CD4-positive, CD25-positive, alpha-beta regulatory T cell (primary cell): ENCODE measurements at places on chromosomes 2 and 18. TPM values are rescaled to one million over a fixed set of nuclear protein-coding genes. Genes with fewer than 3 reads are reported as not detected.

DNA sequence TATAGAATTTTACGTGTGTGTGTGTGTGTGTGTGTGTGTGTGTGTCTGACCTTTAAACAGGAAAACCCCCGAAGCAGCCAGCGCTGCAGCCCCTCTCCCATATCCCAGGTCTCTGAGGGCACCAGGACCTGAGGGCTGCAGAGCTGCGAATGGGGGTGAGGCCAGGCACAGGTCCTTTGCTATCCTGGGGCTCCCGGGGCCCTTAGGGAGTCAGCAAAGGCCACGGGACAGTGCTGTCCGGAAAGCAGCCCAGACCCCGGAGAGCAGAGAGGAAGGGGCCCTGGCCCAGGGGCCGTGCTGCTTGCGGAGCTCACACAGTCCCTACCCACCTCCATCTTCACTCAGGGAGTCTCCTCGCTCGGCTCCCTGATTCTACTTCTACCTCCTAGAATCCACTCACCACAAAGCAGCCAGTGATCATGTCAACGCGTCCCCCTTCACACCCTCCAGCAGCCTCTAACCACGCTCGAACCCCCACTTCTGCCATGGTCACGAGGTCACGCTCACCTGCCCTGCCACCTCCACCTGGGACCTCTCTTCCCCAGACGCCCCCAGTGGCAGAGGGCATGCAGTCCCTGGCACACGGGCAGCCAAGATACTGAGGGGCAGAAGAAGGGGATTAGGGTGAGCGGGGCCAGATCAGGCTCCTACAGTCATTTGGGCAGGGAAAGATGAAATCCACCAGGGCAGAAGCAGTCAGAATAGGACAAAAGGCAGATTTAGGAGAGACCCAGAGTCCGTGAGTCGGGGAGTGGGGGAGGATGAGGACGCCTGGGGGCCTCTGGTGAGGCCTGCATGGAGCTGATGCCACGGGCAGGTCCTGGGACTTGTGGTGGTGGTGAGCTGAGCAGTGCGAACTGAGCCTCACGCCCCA, 86.7 kb downstream of the USP40 start:
- no peaks in the 10 kb centered on the region for H3K27me3 ChIP-seq
- no peaks in the 10 kb centered on the region for H3K4me1 ChIP-seq
- DNase-seq, result no peak
- peaks cover 3% of the 10 kb centered on the region for H3K36me3 ChIP-seq
- H3K4me3 ChIP-seq, result no peak overlapping the region
- no peak overlapping the region for H3K27ac ChIP-seq

DNA sequence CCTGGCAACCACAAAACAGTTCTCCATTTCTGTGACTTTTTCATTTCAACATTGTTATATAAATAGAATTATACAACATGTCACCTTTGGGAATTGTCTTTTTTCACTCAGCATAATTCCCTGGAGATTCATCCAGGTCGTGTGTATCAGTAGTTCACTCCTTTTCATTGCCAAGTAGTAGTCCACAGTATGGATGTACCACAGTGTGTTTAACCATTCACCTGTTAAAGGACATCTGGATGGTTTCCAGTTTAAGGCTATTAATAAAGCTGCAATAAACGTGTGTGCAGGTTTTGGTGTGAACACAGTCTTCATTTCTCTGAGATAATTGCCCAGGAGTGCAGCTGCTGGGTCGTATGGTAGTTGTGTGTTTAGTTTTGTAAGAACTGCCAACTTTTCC, 35.7 kb downstream of the COPS7B start:
- H3K36me3 ChIP-seq, result no peaks in the 10 kb centered on the region
- H3K27ac ChIP-seq, result no peak overlapping the region
- no peaks in the 10 kb centered on the region for H3K4me1 ChIP-seq
- H3K27me3 ChIP-seq, result peaks cover 2% of the 10 kb centered on the region

DNA sequence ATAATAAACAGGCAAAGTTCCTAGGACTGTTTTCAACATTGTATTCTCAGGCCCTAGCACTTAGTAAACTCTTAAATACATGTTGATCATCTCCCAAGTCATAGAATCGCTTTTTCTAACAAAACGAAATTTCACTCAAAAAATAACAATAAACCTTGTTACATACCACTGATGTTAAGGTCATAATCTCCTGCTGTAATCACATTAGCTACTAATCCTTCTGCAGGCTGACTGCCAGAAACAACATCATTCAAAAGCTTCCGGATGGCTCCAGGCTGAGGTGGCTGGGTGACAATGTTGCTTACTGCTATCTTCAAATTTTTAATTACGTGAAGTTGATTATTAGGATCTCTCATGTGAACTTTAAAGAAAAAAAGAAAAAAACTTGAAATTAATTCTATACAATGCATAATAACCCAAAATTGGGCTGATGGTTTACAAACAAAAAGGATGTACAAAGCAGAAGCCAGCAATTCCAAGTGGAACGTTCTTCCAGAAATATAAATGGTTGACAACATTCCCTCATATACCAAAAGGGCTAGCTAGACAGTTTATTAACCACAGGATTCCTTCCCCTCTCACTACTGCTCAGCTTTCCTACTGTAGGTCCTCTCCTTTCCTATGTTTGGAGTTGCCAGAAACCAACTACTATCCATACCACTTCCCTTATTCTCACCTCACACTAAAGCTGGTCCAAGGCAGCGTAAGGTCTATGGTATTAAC, 11.6 kb downstream of the TRAPPC8 start:
- H3K36me3 ChIP-seq, result peaks cover 44% of the 10 kb centered on the region
- no peak for DNase-seq
- no peak overlapping the region for H3K4me3 ChIP-seq
- H3K27ac ChIP-seq, result no peak overlapping the region
- H3K27me3 ChIP-seq, result no peaks in the 10 kb centered on the region

- no peak for DNase-seq
- no peak overlapping the region for H3K4me3 ChIP-seq
- H3K4me1 ChIP-seq, result no peaks in the 10 kb centered on the region
- H3K27ac ChIP-seq, result no peak overlapping the region
- H3K27me3 ChIP-seq, result no peaks in the 10 kb centered on the region
These were observed 92.3 kb downstream of the MYT1L start for GRCh38 chr2:2238726-2239269.

DNA sequence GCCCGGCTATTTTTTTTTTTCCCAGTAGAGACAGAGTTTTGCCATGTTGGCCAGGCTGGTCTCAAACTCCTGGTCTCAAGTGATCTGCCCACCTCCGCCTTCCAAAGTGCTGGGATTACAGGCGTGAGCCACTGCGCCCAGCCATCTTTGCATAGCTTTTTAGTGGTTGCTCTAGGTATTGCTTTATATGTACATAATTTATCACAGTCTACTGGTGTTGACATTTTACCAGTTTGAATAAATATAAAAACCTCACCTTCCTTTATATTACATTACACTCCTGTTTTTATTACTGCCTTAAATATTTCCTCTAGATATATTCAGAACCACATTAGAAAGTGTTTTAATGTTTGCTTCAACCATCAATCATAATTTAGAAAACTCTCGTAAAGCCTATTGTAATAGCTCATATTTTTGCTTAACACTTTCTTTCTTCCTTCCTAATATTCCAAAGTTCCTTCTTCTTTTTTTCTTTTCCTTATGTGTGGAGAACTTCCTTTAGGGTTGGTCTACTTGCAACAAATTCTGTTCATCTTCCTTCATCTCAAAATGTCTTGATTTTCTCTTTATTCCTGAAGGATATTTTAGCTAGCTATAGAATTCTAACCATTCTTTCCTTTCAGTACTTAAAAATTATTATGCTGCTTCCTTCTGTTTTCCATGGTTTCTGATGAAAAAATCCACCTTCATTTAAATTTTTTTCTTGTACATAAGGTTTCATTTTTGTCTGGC, 82.2 kb upstream of the DAPL1 start:
- H3K27ac ChIP-seq, result no peak overlapping the region
- H3K4me1 ChIP-seq, result no peaks in the 10 kb centered on the region
- no peak overlapping the region for H3K4me3 ChIP-seq

DNA sequence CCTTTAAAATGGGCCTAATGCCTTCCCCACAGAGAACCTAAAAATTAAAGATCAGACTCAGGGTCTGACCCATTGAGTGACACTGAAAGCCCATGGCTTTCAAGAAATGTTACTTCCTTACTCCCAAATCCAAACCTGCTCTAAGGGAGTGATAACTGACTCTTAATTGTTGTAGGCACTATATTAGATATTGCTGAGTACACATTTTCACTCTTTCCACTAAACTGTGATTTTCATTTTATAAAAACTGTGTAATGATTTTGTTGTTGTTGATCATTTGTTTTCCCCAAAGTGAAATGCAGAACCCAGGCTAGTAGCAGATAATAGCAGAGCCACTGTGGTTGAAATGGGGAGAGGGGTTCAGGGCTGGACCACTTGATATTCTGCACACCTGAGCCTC, 87.1 kb downstream of the LRRTM1 start:
- no peaks in the 10 kb centered on the region for H3K27me3 ChIP-seq
- H3K4me3 ChIP-seq, result no peak overlapping the region
- H3K36me3 ChIP-seq, result no peaks in the 10 kb centered on the region
- H3K4me1 ChIP-seq, result no peaks in the 10 kb centered on the region

- no peaks in the 10 kb centered on the region for H3K4me1 ChIP-seq
- no peak overlapping the region for H3K4me3 ChIP-seq
- H3K36me3 ChIP-seq, result no peaks in the 10 kb centered on the region
- H3K27ac ChIP-seq, result no peak overlapping the region
- DNase-seq, result no peak
These were observed 71.9 kb upstream of the KLHL29 start for GRCh38 chr2:23312996-23313606.

GRCh38 chr18:31918733-31919132, 24.2 kb downstream of the TRAPPC8 start:
- H3K27me3 ChIP-seq, result no peaks in the 10 kb centered on the region
- DNase-seq, result no peak
- peaks cover 38% of the 10 kb centered on the region for H3K36me3 ChIP-seq

- no peak overlapping the region for H3K27ac ChIP-seq
- H3K4me1 ChIP-seq, result no peaks in the 10 kb centered on the region
- DNase-seq, result no peak
- no peaks in the 10 kb centered on the region for H3K27me3 ChIP-seq
- no peak overlapping the region for H3K4me3 ChIP-seq
These were observed 63.4 kb upstream of the CYP20A1 start for GRCh38 chr2:203175371-203175770.

GRCh38 chr2:237711458-237712150, 84.2 kb downstream of the LRRFIP1 start:
- no peak overlapping the region for H3K4me3 ChIP-seq
- H3K27ac ChIP-seq, result no peak overlapping the region
- peaks cover 46% of the 10 kb centered on the region for H3K36me3 ChIP-seq
- H3K4me1 ChIP-seq, result peaks cover 12% of the 10 kb centered on the region
- H3K27me3 ChIP-seq, result no peaks in the 10 kb centered on the region

DNA sequence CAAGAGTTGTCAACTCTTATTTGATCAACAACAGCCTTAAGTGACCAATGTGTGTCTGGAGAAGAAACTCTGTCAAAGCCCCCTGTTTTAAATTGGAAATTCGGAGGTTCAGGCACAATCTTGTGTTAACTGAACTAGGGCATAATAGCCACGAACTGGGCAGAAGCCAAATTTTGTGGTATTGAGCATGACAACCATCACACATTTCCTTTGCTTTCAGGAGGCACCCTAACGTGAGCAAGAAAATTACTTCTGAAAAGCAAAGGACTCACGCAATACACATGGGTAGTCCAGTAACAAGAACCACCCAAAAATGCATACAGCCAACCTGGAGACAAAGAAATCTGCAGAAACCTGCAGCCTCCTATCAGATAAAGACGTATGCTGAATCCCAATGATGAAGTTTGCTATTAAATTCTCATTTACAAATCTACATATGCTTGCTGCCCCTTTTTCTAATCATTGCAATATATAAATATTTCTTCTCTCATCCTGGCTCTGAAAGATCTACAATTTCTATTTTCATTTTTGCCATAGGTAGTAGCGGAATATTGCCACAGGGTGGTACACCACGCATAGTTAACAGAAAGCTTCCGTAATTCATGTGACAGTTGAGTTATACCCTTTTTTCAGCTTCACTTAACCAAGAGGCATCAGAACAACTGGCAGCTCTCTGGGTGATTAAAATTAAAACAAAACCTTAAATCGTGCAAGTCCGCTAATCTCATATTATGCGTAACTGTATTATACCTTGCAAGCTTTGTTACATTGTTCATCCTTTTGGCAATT, 495.8 kb downstream of the NRXN1 start:
- H3K4me3 ChIP-seq, result no peak overlapping the region
- H3K27ac ChIP-seq, result no peak overlapping the region
- no peak for DNase-seq
- no peaks in the 10 kb centered on the region for H3K27me3 ChIP-seq

GRCh38 chr2:43004879-43005244, 212.5 kb upstream of the HAAO start:
- no peaks in the 10 kb centered on the region for H3K4me1 ChIP-seq
- no peak overlapping the region for H3K4me3 ChIP-seq
- no peak overlapping the region for H3K27ac ChIP-seq

DNA sequence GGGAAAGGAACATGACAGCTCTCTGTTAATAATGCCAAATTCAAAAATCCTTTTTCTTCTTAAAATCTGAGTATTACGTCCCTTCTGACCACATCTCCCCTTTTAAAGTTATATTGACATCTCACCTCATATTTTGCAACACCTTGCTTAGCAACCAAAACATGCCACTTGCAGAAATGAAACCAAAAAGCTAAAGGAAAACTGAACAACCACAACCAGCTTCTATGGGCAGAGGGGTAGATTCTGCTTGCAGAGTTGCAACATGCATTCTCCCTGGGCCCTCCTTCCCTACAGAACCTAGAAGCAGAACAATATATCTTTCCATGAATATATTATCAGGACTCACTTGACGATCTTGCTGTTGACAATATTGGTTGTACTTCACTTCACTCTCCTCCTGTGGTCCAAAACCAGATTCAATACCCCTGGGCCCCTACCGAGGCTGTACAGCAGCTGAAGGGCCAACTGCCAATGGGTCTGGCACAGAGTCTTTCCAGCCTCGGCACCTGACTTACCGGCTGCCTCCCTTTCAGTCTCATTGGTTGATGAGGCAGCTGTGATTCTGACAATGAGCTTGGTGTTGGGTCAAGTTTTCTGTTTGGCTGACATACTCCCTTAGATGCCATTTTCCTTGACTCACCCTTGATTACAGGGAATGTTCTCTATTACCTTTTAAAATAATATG, 616.6 kb downstream of the ZEB2 start:
- H3K4me3 ChIP-seq, result no peak overlapping the region
- DNase-seq, result no peak
- no peaks in the 10 kb centered on the region for H3K36me3 ChIP-seq
- H3K4me1 ChIP-seq, result no peaks in the 10 kb centered on the region
- peaks cover 2% of the 10 kb centered on the region for H3K27me3 ChIP-seq

DNA sequence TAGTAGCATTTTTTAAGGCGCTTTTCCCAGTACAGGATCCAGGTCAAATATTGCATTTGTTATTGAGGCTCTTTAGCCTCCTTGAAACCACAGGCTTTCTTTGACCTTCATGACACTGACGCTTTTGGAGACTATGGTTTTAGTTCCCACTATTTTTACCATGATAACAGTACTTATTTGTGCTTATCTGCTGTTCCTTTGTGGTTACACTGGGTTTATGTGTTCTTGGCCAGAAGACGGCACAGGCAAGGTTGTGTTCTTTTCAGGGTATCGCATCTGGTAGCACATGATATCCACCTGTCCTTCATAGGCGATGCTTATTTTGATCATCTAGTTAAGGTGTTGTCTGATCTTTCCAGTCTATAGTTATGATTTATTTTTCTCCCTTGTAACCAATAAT, 16.8 kb upstream of the MBOAT2 start:
- no peaks in the 10 kb centered on the region for H3K4me1 ChIP-seq
- no peak overlapping the region for H3K4me3 ChIP-seq
- DNase-seq, result no peak
- peaks cover 4% of the 10 kb centered on the region for H3K27me3 ChIP-seq
- H3K27ac ChIP-seq, result no peak overlapping the region

PAIP2B gene
- total RNA-seq, result 2.9 TPM

RAB6C gene
- not detected for total RNA-seq

ZNF892 gene
- total RNA-seq, result 2.0 TPM

ANKRD23 gene
- 16.4 TPM for total RNA-seq

CHST10 gene
- total RNA-seq, result 0.81 TPM

IL1A gene
- 0.17 TPM for total RNA-seq
